Germinal center (tissue), 1 donor: ENCODE measurements at places on chromosomes 1 and 21.

DNA sequence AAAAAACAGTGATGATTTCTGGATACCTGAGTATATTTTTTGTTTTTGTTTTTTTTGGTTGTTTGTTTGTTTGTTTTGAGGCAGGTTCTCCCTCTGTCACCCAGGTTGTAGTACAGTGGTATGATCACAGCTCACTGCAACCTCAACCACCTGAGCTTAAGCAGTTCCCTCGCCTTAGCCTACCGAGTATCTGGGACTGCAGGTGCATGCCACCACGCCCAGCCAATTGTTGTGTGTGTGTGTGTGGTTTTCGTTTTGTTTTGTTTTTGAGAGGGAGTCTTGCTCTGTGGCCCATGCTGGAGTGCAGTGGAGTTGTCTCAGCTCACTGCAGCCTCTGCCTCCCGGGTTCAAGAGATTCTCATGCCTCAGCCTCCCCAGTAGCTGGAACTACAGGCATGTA lies 55.3 kb upstream of the RCC1 start:
- DNase-seq: no peak

DNA sequence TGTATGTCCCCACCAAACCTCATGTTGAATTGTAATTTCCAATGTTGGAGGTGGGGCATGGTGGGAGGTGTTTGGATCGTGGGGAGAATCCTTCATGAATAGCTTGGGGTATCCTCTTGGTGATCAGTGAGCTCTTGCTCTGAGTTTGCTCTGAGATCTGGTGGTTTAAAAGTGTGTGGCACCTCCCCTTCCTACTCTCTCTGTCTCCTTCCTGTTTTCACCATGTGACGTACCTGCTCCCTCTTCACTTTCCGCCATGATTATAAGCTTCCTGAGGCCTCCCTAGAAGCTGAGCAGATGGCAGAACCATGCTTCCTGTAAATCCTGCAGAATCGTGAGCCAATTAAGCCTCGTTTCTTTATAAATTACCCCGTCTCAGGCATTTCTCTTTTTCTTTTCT lies 40.0 kb upstream of the OSBPL9 start:
- DNase-seq: no peak

GRCh38 chr1:17248781-17249180 lies at the start of gene PADI3:
Gene PADI3, plus strand, starts transcription at chr1:17249098. Its CDS starts 40 bp downstream, at chr1:17249138.
- DNase-seq: no peak

GRCh38 chr1:226692823-226693222 lies 46.3 kb downstream of the ITPKB start:
- DNase-seq: no peak

- no peak for DNase-seq
Measured at GRCh38 chr1:164473544-164473943, 85.4 kb upstream of the PBX1 start.

DNA sequence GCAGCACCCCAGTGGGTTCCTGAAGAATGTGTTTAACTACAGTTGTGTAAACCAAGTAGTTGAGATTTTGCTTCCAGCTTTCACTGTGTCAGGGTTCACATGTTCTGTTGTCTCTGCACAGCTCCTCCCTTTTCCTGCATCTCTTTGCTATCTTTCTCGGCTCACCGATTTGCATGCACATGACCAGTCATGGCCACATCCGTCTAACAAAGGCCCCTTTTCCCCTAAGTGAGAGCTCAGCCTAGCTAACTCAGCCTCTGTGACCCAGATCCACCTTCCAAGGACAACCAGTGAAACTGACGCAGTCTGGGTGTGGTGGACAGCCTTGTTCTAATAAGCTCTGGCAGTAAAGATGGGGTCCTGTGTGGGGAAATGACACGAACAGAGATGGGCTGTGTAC lies 101.1 kb downstream of the ZP4 start:
- DNase-seq: no peak
